ENCODE measurements at places on chromosomes 11 and 22.

- no peak for DNase-seq
Measured at GRCh38 chr22:37176464-37177061, 11.5 kb downstream of the C1QTNF6 start.

GRCh38 chr22:25120093-25120561 lies 79.5 kb upstream of the CRYBB3 start:
- DNase-seq, result no peak

DNA sequence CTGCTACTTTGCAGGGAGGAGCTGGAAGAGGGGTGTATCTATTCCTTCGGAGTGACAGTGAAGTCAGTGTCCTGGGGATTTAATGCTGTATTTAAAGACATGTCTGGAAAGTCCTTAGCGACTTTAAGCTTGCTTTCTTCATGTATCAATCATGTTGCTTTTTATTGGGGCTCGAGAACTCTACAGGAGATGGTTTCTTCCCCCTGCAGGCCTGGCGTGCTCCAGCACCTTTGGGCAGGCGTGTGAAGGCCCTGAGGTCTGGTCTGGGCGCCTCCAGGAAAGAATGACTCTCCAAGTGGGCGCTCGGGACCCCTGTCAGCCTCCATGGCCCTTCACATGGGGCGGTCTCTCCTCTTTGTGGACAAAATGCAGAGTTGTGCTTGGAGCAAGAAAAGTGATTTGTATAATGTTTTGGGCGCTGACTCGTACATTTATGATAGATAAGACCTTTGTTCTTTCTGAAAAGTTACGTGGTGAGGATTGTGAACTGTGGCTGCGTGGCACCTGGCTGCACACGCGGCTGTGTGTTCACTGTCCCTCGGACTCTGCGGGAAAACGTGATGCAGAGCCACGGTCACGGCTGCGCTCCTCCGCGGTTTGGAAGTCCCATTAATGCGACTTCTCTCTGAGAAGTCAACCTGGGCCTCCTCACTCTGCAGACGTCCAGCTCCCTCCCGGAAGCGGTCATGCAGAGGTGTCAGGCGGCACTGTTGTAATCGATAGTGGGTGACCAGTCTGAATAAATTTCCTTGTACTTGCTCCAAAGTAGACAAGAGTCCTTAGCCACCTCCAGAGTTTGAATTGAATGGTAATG lies 282.5 kb downstream of the TBC1D22A start:
- no peak for DNase-seq

DNA sequence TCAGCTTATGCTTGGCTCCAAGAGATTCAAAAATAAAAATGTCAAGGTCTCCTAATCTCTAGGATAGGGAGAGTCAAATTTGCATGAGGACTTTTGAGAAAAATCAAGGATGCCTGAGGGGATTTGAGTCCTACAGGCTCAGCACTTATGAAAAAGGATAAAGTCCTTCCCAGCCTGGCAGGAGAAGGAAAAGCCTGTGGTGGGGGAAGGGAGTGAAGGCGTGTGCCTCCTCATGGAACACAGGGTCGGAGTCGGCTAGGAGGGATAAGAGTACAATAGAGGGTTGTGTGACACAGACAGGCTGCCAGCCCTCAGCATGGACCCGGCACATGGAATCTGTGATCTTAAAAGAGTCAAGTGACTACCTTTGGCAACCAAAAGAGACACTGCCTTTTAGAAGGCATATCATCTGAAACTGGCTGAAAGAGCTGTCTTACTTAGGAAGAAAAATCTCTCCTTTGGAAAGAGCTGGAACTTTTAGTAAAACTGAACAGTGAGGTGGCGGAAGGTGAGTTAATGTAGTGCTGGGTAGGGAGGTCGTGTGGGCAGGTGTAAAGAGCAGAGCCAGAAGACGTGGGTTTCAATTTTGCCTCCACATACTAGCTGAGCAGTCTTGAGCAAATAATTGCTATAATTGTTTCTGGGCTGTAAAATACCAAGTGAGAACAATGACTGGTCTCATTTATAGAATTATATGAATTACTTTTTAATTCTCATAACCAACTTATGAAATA lies 58.8 kb upstream of the RDX start:
- DNase-seq, result no peak

DNA sequence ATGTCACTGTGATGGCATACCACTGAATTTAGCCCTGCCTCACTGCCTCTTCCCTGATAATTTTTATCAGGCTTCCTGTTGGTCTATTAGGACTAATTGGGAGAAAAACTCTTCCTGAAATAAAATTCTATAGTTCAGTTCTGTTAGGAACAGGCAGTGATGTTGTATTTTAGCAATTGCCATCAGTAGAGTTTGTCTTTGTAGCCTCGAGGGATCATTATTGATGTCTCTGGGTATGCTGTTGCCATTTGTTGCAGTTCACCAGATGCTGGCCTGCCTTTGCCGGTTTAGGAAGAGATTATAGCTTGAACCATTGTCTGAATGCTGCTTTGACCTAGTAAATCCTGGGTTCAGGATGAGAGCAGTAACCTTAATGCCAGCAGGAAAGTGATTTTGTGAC lies 41.0 kb downstream of the KDM2A start:
- no peak for DNase-seq

GRCh38 chr11:18235394-18236334 lies 938 bp downstream of the SAA4 start:
- no peak for DNase-seq

DNA sequence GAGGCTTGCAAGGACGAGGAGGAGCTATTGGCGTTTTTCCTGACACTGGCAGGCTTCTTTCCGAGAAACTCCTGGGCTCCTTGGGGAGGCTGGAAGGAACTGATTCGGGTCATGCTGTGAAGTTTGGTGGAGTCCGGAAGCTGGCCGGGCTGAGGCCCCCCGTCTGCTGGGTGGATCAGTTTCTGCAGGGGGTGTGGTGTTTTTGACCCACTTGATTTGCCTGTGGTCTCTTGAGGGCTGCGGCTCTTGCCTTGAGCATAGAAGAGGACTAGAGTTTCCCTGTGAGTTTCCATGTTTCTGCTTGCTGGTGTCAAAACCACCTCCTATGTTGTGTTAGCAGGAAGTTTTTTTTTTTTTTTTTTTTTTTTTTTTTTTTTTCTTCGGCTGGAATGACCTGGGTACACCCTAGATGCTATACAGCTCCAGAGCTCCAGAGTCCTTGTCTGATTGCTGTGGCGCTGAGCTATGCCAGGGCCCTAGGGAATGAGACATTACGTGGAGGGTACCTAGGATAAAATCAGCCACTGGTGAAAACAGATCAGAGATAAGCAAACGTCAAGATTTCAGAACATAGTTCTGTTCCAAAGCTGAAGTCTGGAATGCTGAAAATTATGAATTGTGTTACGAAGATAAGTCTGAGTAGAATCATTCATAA lies 728 bp downstream of the TBC1D22A start:
- DNase-seq, result peak; percentile 38

DNA sequence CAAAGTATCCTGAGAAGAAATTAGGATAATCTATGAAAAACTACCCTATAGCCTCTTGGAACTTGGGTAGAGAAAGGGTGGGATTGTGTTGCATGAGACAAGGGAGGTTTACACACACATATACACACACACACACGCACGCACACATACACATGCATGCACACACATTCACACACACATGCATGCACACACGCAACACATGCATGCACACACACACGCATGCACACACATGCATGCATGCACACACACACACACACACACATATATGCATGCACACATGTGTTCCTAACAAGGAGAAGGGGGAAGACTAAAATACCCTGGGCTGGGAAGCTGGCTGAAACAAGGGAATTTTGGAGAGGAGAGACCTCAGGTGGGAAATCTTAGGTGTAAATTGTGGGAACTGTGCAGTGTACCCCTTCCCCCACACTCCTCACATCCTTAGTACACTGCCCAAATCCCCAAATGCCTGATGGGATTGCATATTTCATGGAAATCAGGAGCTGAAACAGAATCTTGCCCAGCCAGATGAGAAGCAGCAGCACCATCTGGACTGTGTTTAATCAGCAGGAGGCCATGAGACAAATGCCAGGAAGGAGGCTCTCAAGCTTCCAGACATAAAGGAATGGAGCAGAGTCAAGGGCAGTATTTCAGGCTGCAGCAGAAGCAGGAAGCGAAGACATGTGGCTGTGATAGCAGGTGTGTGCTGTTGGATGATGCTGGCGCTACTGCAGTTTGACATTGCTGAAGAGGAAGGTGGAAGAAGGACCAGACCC lies 14.6 kb upstream of the POLD3 start:
- DNase-seq, result no peak

GRCh38 chr11:107493117-107493516 lies 35.5 kb upstream of the CWF19L2 start:
- DNase-seq, result no peak

- DNase-seq, result no peak
Measured at GRCh38 chr11:58864335-58864734, 19.8 kb upstream of the GLYATL2 start.

DNA sequence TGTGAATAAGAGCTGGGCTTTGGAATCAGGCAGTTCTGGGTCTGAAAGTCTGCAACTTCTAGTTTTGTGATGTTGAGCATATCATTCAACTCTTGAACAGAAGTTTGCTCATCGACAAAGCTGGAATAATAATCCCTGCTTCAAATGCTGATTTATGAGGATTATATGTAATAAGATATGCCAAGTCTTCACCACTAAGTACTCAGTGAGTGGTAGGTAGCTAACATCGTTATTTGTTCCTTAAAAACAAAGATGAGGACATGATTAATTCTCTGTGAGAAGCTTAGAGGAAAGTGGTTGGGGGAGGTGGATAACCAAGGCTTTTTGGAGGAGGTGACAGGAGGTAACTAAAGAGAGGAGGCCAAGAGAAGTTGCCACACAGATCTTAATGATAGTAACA lies 96.5 kb downstream of the ME3 start:
- no peak for DNase-seq

GRCh38 chr11:66718320-66718971 lies 10.6 kb downstream of the SPTBN2 start:
- DNase-seq, result no peak

GRCh38 chr11:128548649-128549255 lies 38.6 kb downstream of the ETS1 start:
- peak; percentile 54 for DNase-seq

- no peak for DNase-seq
Measured at GRCh38 chr11:130601141-130601540, 152.7 kb downstream of the ADAMTS15 start.

Measured in CD4-positive, alpha-beta T cell treated with Interleukin-17A for 4 hours (primary cell).